Ascending aorta (tissue), 2 donors: ENCODE measurements at places on chromosomes 13 and 19. TPM values are rescaled to one million over a fixed set of nuclear protein-coding genes. Genes with fewer than 3 reads are reported as not detected.

Gene ZNF729
- not detected for total RNA-seq

Gene CEBPA
- total RNA-seq: 14.9 TPM

Gene CNFN
- not detected for total RNA-seq

Gene UGGT2
- total RNA-seq: 26.0 TPM

Gene SPTBN4
- total RNA-seq: 0.43 TPM

Gene LGI4
- 59.3 TPM for total RNA-seq

Gene PRR22
- 3.5 TPM for total RNA-seq

Gene ZNF540
- total RNA-seq: not detected

Gene NLRP4
- not detected for total RNA-seq

Gene ZNF442
- 0.21 TPM for total RNA-seq

Gene CCDC70
- total RNA-seq: not detected

Gene EPS8L1
- not detected for total RNA-seq

Gene LILRB4
- 0.64 TPM for total RNA-seq

DNA sequence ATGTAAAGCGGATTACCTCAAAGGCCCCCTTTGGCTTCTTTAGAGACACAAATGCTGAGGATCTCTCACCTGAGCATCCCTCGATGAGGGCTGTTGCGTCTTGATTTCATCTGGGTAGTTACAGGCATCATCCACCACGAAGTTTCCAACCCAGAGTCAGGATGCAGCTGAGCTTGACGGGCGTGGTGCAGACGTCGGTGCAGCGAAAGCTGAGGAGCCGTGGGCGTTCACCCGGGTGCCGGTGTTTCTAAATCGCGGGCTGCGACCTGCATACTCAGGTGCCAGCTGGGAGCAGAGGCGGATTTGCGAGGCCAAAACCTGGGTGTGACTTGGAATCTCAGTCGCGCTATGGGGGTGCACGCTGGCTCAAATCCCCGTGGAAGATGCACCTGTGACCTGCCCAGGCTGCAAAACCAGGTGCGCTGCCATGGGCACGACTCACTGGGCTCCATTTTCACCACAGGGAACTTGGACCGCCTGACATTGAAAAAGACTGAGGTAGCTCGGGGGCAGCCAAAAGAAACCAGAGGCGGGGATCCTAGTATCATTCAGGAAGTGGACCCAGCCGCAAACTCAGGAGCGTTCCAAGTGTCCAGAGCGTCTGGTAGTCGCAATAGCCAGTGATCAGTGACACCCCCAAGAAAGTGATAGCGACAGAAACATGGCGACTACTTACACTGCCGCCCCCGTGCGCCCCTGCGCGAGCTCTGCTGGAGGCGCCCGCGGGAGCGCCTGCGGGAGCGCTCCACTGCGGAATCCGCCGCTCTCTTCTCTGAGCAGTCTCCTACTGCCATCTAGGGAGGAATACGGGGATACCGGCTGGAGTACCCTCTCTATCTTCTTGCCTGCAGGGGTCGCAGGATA, 36.4 kb upstream of the IGFL4 start:
- H3K36me3 ChIP-seq: no peaks in the 10 kb centered on the region
- DNase-seq: no peak
- H3K27me3 ChIP-seq: peaks cover 3% of the 10 kb centered on the region
- H3K4me3 ChIP-seq: peak overlapping the region; percentile 2
- no peaks in the 10 kb centered on the region for H3K4me1 ChIP-seq
- H3K27ac ChIP-seq: no peak overlapping the region

GRCh38 chr19:47741544-47742140, 3.7 kb upstream of the NOP53 start:
- H3K4me1 ChIP-seq: peaks cover 23% of the 10 kb centered on the region
- peak overlapping the region; percentile 99 for H3K27ac ChIP-seq
- peaks cover 48% of the 10 kb centered on the region for H3K36me3 ChIP-seq
- no peaks in the 10 kb centered on the region for H3K27me3 ChIP-seq
- no peak overlapping the region for H3K4me3 ChIP-seq

DNA sequence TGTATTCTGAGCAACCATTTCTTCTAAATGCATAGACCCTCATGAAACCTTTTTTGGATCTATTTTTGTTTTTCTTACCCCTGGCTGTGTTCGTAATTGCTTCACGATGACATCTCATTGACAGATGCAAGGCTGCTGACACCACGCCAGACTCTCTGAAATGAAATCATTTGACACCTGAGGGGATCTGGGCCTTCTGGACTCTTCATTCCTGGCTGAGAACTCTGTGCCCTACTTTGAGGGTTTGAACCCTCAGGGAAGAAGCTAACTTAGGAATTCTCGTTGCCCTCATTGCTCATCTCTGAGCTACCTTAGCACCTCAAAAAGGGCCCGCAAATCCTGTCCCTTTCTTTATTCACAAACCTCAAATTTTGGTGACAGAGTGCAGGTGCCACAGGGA, 40.5 kb upstream of the NBEA start:
- no peaks in the 10 kb centered on the region for H3K4me1 ChIP-seq
- H3K27me3 ChIP-seq: no peaks in the 10 kb centered on the region
- H3K36me3 ChIP-seq: no peaks in the 10 kb centered on the region
- no peak overlapping the region for H3K4me3 ChIP-seq
- H3K27ac ChIP-seq: no peak overlapping the region
- DNase-seq: no peak

DNA sequence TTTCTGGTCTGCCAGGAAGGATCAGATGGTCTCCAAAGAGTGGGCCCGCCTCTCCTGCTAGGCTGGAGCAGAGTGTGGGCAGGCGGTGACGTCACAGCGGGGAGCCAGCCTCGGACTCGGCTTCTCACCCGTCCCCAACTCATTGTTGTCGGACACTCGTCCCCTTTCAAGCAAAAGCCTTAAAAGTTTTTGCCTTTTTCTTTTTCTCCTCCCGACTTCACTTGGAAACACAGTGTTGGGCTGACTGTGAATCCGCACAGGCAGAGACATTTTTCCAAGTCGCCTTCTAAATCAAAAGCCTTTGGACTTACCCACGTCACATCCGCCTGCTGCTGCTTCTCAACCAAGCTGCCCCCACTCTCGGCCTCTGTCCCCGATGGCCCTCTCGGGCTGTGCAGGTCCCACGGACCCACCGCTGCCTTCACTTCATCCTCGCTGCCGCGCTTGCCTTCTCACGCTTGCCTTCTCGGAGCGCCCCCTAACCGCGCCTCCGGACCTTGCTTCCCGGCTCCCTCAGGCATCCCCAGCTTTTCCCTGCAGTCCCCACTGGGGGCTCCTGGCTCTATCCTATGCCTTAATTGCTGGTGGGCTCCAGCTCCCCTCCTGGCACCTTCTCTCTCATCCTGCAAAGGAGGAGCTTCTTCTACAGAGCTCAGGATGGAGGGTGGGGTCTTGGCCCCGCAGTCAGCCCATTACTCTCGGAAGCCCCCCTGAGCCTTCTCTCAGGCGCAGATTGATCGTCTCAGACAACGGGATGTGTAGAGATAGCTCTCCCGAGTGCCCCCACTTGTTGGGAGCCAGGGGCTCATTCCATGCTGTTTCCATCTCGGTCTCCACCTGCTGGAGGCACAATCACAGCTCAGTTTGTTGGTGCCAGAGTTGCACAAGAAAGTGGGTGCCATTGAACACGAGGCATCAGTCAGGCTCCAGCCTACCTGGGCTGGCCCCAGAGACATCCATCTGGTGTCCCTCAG, 3.9 kb upstream of the ZNF135 start:
- H3K27me3 ChIP-seq: no peaks in the 10 kb centered on the region
- no peak for DNase-seq
- H3K27ac ChIP-seq: peak overlapping the region; percentile 2
- peak overlapping the region; percentile 40 for H3K4me3 ChIP-seq

- no peaks in the 10 kb centered on the region for H3K27me3 ChIP-seq
- DNase-seq: no peak
- H3K4me3 ChIP-seq: peak overlapping the region; percentile 45
- peak overlapping the region; percentile 45 for H3K27ac ChIP-seq
These were observed 10.4 kb downstream of the PSPC1 start for GRCh38 chr13:19772306-19772705.

GRCh38 chr19:2462635-2463421, 6.1 kb upstream of the LMNB2 start:
- H3K27ac ChIP-seq: peak overlapping the region; percentile 60
- DNase-seq: peak; percentile 93
- peak overlapping the region; percentile 80 for H3K4me3 ChIP-seq
- peaks cover 16% of the 10 kb centered on the region for H3K4me1 ChIP-seq
- no peaks in the 10 kb centered on the region for H3K27me3 ChIP-seq

- no peak overlapping the region for H3K27ac ChIP-seq
- H3K4me3 ChIP-seq: no peak overlapping the region
- H3K27me3 ChIP-seq: no peaks in the 10 kb centered on the region
These were observed 62.6 kb downstream of the IER2 start for GRCh38 chr19:13212759-13213330.

GRCh38 chr19:31214086-31214485, 135.2 kb downstream of the TSHZ3 start:
- no peaks in the 10 kb centered on the region for H3K27me3 ChIP-seq
- no peaks in the 10 kb centered on the region for H3K36me3 ChIP-seq
- H3K4me1 ChIP-seq: no peaks in the 10 kb centered on the region
- DNase-seq: peak; percentile 89
- no peak overlapping the region for H3K27ac ChIP-seq

GRCh38 chr13:89930861-89931260, 1416.6 kb upstream of the MIR17HG start:
- H3K27ac ChIP-seq: no peak overlapping the region
- no peaks in the 10 kb centered on the region for H3K36me3 ChIP-seq
- H3K4me3 ChIP-seq: no peak overlapping the region
- DNase-seq: no peak
- no peaks in the 10 kb centered on the region for H3K27me3 ChIP-seq

GRCh38 chr13:66427458-66427861, 802.7 kb downstream of the PCDH9 start:
- H3K27ac ChIP-seq: no peak overlapping the region
- no peaks in the 10 kb centered on the region for H3K27me3 ChIP-seq
- H3K4me1 ChIP-seq: no peaks in the 10 kb centered on the region
- no peaks in the 10 kb centered on the region for H3K36me3 ChIP-seq

GRCh38 chr13:33958964-33959363, 141.0 kb downstream of the RFC3 start:
- no peak for DNase-seq
- no peaks in the 10 kb centered on the region for H3K36me3 ChIP-seq
- H3K27me3 ChIP-seq: no peaks in the 10 kb centered on the region
- H3K27ac ChIP-seq: no peak overlapping the region
- H3K4me3 ChIP-seq: no peak overlapping the region

DNA sequence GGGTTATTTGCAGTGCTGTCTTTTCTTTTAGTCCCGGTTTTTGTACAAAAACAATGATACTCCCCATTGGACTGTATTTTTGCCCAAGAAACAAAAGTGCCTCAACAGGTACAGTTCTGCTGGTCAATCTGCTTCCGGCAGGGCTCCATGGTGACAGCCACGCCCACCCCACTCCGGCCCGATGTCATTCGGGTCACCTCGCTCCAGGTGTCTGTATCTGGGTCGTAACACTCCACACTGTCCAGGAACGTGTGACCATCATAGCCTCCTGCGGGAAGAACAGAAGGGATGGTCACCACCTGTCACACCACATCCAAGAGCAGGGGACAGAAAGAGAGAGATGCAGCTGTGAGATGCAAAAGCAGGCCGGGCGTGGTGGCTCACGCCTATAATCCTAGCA, 16.6 kb downstream of the KEAP1 start:
- H3K4me3 ChIP-seq: no peak overlapping the region
- H3K27me3 ChIP-seq: no peaks in the 10 kb centered on the region
- no peak overlapping the region for H3K27ac ChIP-seq
- DNase-seq: no peak
- no peaks in the 10 kb centered on the region for H3K4me1 ChIP-seq
- H3K36me3 ChIP-seq: peaks cover 70% of the 10 kb centered on the region

- no peaks in the 10 kb centered on the region for H3K36me3 ChIP-seq
- no peak overlapping the region for H3K27ac ChIP-seq
- DNase-seq: no peak
- no peaks in the 10 kb centered on the region for H3K27me3 ChIP-seq
These were observed 618.3 kb upstream of the PCDH20 start for GRCh38 chr13:62033934-62034333.

DNA sequence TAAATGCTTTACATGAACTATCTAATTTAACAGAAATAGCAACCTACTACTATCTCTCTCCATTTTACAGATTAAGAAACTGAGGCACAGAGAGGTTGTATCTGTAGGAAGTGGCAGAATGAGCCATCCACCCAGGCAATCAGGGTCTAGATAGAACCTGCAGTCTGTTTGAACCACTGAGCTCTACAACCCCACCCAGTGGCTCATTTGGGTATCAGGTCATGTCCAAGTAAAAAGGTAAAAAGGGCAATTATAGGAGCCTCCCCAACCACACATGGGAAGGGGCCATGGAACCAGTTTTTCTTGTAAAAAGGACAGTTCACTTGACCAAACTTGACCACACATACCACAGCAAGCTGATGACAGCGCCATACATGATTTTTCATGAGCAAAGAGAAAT, 92.9 kb upstream of the SGCG start:
- DNase-seq: no peak
- no peaks in the 10 kb centered on the region for H3K4me1 ChIP-seq

GRCh38 chr13:45433381-45433790, 15.2 kb upstream of the SLC25A30 start:
- no peaks in the 10 kb centered on the region for H3K4me1 ChIP-seq
- no peaks in the 10 kb centered on the region for H3K27me3 ChIP-seq
- peak; percentile 5 for DNase-seq
- no peak overlapping the region for H3K4me3 ChIP-seq

- no peak for DNase-seq
- no peaks in the 10 kb centered on the region for H3K27me3 ChIP-seq
- H3K4me3 ChIP-seq: no peak overlapping the region
- H3K36me3 ChIP-seq: no peaks in the 10 kb centered on the region
- H3K4me1 ChIP-seq: no peaks in the 10 kb centered on the region
- no peak overlapping the region for H3K27ac ChIP-seq
These were observed 683.5 kb downstream of the LIG4 start for GRCh38 chr13:107531816-107532215.

GRCh38 chr19:27733551-27734266, 1479.2 kb downstream of the UQCRFS1 start:
- H3K36me3 ChIP-seq: peaks cover 16% of the 10 kb centered on the region
- H3K27me3 ChIP-seq: no peaks in the 10 kb centered on the region
- H3K27ac ChIP-seq: no peak overlapping the region
- no peak for DNase-seq
- no peak overlapping the region for H3K4me3 ChIP-seq
- H3K4me1 ChIP-seq: no peaks in the 10 kb centered on the region

- H3K27ac ChIP-seq: no peak overlapping the region
- peaks cover 24% of the 10 kb centered on the region for H3K36me3 ChIP-seq
- no peaks in the 10 kb centered on the region for H3K27me3 ChIP-seq
- DNase-seq: no peak
These were observed 18.5 kb downstream of the CYP2A6 start for GRCh38 chr19:40831502-40832430.

GRCh38 chr19:30155381-30156200, 213.6 kb downstream of the URI1 start:
- H3K4me1 ChIP-seq: no peaks in the 10 kb centered on the region
- no peaks in the 10 kb centered on the region for H3K36me3 ChIP-seq
- no peaks in the 10 kb centered on the region for H3K27me3 ChIP-seq
- no peak overlapping the region for H3K4me3 ChIP-seq
- H3K27ac ChIP-seq: no peak overlapping the region
- DNase-seq: no peak
